ENCODE measurements at places on chromosomes 1 and 21. TPM values are rescaled to one million over a fixed set of nuclear protein-coding genes. Genes with fewer than 3 reads are reported as not detected.
A peak's percentile ranks its signal among the peaks of the same experiment; 100 is the strongest.

GRCh38 chr21:28426545-28426944, 566.1 kb downstream of the LTN1 start:
- no peaks in the 10 kb centered on the region for H3K27me3 ChIP-seq
- H3K4me3 ChIP-seq: no peak overlapping the region
- H3K27ac ChIP-seq: no peak overlapping the region
- DNase-seq: no peak
- no peaks in the 10 kb centered on the region for H3K36me3 ChIP-seq

GRCh38 chr1:116151739-116152576, 40.8 kb downstream of the MAB21L3 start:
- H3K27ac ChIP-seq: no peak overlapping the region
- H3K4me3 ChIP-seq: no peak overlapping the region
- H3K4me1 ChIP-seq: peaks cover 4% of the 10 kb centered on the region

DNA sequence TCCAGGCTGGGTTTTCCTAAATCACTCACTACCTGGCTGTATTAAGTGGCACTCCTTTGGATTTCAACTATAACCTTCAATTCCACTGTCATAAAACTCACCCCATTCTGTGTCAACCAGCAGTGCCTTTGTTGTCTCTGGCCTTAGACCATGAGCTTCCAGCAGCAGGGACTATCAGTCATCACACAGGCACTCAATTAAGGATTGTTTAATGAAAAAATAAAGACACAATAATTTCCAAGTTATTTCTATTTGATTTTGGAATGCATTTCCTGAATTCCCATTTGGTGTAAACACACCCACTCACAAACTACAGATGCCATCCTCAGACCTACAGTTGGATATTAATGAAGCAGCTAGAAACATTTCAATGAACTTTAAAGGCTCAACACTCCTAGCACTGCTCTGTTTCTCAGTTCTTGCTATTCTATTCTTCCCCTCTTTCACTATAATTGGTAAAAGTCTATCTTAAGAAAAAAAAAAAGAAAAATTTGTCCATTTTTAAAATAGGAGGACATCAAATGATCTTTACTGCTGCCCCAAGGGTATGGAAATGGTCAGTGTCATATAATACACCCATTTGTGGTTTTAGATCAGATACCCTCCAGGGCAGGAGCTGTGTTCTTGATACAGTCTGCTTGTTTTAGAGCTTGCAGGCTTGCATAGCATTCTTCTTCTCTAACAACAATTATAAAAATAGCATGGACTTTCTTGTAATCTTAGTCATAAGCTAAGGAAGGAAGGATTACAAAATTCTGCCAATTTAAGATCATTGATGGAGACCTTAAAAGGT, 156.4 kb downstream of the PTGER3 start:
- no peak for DNase-seq
- no peak overlapping the region for H3K27ac ChIP-seq
- H3K36me3 ChIP-seq: no peaks in the 10 kb centered on the region

DNA sequence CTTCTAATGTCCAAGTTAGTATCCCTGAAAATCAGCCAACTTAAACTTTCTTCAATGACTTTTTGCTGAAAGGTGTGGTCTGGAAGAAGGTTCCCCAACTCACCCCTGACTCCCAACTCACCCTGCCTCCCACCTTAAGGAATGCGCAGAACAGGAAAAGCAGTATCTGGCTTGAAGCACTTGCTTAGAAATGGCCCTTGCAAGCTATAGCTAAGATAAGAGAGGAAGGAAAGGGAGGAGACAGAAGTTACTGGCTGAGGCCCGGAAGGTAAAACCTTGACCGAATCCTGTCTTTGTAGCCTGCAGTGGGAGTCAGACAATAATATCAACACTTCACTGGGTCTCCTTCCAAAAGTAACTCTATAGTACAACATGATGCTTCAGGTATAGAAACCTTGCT, 2.9 kb downstream of the CYYR1 start:
- H3K4me3 ChIP-seq: no peak overlapping the region
- DNase-seq: no peak
- H3K36me3 ChIP-seq: no peaks in the 10 kb centered on the region
- no peaks in the 10 kb centered on the region for H3K4me1 ChIP-seq
- no peaks in the 10 kb centered on the region for H3K27me3 ChIP-seq

DNA sequence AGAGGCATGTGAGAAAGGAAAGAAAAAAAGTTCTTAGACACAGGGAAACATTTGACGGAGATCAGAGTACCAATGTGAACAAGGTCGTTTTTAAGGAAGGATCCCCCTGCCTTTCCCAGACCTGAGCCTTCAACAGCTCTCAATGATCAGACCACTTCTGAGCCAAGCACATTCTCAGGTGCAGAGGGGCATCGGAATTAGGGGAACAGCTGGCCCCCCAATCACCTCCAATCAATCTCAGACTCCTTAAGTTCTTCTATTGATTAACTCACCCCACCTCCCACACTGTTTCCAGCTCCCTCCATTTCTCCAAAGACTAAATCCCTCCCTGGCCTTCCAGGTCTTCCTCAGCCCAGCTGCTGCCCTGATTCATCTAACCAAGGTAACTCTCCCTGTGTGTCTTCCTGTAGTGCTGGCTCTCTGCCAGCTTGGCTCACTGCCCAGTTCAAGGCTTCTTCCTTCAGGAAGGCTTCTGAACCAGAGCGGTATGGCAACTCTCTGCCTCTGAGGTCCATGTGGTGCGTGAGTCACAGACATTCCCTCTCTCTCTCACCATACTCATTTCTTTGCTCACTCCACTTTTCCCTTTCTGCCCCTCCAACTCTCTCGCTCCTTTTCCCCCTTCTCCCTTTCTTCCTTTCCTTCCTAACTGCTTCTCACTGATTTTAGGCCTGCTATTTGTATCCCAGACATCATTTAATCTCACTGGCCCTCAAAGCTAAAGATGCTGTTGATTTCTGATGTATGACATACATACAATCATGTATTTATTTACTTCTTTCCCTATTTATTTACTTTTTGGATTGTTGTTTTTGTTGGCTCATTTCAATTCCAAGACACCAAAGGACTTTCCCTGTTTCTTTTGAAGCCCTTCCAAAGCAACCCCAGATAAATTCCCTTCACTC, 18.1 kb downstream of the CFAP45 start:
- no peak overlapping the region for H3K4me3 ChIP-seq
- no peaks in the 10 kb centered on the region for H3K27me3 ChIP-seq
- no peaks in the 10 kb centered on the region for H3K36me3 ChIP-seq

DNA sequence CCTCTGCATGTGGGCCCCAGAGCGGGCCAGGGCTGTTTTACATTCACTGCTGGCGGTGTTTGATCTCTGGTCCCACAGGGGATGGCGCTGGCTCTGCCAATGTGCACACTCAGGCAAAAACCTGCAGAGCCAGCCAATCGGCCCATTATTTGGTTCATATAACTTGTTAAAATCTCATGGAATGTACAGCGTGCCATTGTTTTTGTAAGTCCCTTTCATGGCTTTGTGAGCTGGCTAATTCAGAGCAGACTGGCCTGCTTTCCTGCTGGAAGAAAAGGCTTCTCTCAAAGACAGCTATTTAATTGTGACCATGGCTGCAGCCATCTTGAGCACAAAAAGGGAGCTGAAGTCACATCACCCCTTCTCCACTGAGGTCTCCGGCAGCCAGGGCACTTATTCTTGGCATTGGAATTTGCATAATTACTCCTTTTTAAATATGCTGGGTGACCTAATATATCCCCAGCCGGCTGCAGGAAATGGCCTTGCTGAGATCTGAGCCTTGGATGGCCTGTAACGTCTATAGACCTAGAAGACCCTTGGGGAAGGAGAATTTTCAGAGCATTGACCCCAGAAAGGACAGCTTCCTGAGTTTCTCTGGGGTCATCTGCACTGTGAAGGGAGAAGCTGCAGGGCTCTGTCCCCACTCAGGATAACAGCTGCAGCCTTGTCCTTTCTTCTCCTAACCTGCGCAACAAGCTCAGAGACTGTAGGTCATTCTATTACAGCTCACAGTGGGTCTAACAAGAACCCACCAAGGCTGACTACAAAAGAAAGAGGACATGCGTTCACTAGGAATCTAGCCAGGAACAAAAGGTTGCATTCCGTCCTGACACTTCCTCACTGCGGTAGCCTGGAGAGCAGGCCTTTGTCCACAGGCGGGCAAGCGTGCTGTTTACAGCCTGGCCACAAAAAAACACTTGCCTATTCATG, 45.8 kb downstream of the BCAR3 start:
- no peak overlapping the region for H3K4me3 ChIP-seq
- no peak overlapping the region for H3K27ac ChIP-seq
- H3K27me3 ChIP-seq: no peaks in the 10 kb centered on the region
- DNase-seq: no peak
- H3K4me1 ChIP-seq: no peaks in the 10 kb centered on the region

GRCh38 chr1:204384636-204385352, 25.1 kb upstream of the PLEKHA6 start:
- H3K4me1 ChIP-seq: peaks cover 11% of the 10 kb centered on the region
- no peaks in the 10 kb centered on the region for H3K27me3 ChIP-seq
- DNase-seq: peak; percentile 80
- no peak overlapping the region for H3K27ac ChIP-seq
- H3K36me3 ChIP-seq: no peaks in the 10 kb centered on the region
- H3K4me3 ChIP-seq: no peak overlapping the region

GRCh38 chr21:40351006-40351405, 483.8 kb downstream of the PCP4 start:
- no peak overlapping the region for H3K4me3 ChIP-seq
- no peak overlapping the region for H3K27ac ChIP-seq
- no peaks in the 10 kb centered on the region for H3K4me1 ChIP-seq
- H3K36me3 ChIP-seq: no peaks in the 10 kb centered on the region
- DNase-seq: no peak

The MCOLN2 gene
- total RNA-seq: 22.2 TPM

The CELA2A gene
- 0.97 TPM for total RNA-seq

The RIPK4 gene
- not detected for total RNA-seq

The RHBG gene
- total RNA-seq: 0.98 TPM

The CFAP74 gene
- total RNA-seq: 1.6 TPM

All from adrenal gland (tissue), 19 donors.